ENCODE measurements at places on chromosomes 5 and 9.

GRCh38 chr5:115342590-115343377 is 46.3 kb upstream of the CCDC112 start:
- no peak for DNase-seq

DNA sequence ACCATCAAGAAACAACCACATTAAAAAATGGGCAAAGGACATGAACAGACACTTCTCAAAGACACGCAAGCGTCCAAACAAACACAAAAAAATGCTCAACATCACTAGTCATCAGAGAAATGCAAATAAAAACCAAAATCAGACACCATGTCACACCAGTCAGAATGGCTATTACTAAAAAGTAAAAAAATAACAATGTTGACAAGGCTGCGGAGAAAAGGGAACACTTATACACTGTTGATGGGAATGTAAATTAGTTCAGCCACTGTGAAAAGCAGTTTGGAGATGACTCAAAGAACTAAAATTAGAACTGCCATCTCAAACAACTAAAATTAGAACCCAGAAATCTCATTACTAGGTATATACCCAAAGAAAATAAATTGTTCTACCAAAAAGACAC is 80.4 kb downstream of the CAAP1 start:
- no peak for DNase-seq

GRCh38 chr9:32735476-32735875 is 47.9 kb upstream of the TMEM215 start:
- no peak for DNase-seq

GRCh38 chr9:85900504-85901201 is 40.3 kb upstream of the NAA35 start:
- no peak for DNase-seq

GRCh38 chr9:125430161-125431011 is 168.8 kb downstream of the GAPVD1 start:
- no peak for DNase-seq

GRCh38 chr9:136881691-136882108 is 4.6 kb upstream of the TRAF2 start:
- no peak for DNase-seq

- no peak for DNase-seq
Observed at GRCh38 chr9:105344283-105344682, 99.8 kb downstream of the SLC44A1 start.

DNA sequence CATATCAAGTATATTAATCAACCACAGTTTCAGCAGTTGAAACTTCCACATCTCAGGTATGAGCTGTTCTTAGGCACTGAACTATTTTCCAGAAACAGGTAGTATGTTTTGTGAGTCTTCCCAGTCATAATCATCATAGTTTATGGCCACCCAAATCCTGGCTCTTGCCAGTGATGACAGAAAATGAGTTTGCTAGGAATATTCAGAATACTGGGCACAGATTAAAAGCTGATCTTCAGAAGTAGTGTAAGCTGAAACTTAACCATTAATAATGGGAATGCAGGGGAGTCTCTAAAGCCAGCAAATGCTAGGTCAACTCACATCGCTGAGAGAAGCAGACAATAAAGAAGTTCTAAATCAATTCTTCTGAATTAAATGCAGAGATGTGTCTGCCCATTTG is 64.5 kb downstream of the PLPP1 start:
- DNase-seq, result no peak

DNA sequence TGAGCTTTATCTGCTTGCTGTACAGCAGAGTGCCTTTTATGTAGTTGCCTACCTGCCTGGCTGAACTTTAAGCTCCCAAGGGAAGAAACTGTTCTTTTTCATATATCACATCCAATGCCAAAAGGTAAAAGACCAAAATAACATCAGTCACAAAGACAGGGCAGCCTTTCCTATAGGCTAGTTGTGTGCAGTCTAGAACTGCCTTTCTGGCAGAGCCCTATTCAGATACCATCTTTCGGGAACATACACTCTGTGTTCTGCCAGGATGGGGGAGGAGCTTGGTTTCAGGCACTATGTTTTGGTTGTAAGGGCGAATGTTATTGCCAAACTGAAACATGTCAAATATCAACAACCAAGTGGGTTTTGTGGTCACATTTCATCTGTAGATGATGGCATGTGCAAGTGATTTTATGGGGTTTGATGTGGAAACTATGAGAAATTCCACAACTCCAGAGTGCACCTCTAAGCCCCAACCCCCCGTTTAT is 314.5 kb downstream of the ADGRV1 start:
- DNase-seq, result no peak

- no peak for DNase-seq
Observed at GRCh38 chr5:73154208-73155006, 18.6 kb upstream of the TMEM174 start.

DNA sequence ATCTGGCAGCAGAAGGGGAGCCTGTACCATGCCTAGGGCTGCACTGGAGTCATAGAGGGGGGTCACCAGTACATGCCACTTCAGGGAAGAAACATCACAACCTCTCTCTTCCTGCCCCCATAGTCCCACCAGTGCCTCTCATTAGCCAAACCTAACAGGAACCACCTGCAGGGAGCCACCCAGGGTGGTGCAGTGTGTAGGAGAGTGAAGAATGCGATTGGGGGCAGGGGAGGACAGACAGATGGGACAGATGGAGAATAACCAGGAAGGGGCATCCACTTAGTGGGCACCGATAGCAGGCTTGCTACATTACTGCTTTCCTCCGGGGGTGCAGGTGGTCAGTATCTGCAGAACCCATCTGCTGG is 19.2 kb downstream of the DAPK1 start:
- peak; percentile 29 for DNase-seq

- DNase-seq, result no peak
Observed at GRCh38 chr5:60687927-60688720, 11.8 kb downstream of the DEPDC1B start.

- no peak for DNase-seq
Observed at GRCh38 chr9:125141251-125141650, 2.1 kb downstream of the SCAI start.

- no peak for DNase-seq
Observed at GRCh38 chr5:91424638-91425436, 41.7 kb upstream of the ARRDC3 start.

- DNase-seq, result no peak
Observed at GRCh38 chr5:102789469-102789868, 34.4 kb downstream of the PAM start.

GRCh38 chr5:137808503-137809135 is 54.5 kb upstream of the HNRNPA0 start:
- DNase-seq, result no peak

GRCh38 chr9:112348257-112349007 is 15.0 kb upstream of the PTBP3 start:
- peak; percentile 62 for DNase-seq

DNA sequence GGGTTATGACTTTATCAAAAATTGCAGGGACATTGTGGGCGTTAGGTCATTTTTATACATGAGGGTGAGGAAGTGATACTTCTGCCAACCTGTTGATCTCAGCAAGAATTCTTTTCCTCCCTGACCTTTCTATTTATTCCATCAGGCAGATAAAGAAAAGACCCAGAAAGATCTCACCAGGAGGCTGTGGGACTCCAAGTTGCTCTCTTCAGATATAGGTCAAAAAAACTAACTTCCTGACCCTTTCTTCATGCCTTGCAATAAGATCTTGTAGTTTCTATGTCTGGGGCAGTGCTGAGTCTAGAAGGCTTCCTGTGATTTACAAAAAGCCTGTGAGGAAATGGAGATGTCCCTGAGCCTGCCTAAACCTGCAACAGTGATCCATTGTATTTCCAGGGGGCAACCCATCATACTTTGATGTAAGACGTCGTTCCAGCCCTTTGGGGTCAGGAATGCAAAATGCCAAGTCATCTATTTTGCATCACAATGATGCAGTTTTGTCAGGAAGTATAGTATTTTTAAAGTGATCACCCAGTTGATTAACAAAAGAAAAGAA is 22.0 kb upstream of the PIK3R1 start:
- DNase-seq, result no peak

GRCh38 chr5:136132557-136133221 is at the start of gene SMAD5:
Gene SMAD5, plus strand, starts transcription at chr5:136132845. Its CDS starts 20,916 bp downstream, at chr5:136153761.
- DNase-seq, result peak; percentile 99

- no peak for DNase-seq
Observed at GRCh38 chr5:177183766-177184360, 50.3 kb downstream of the NSD1 start.

GRCh38 chr5:117461966-117462365 is 887.3 kb upstream of the SEMA6A start:
- DNase-seq, result no peak

DNA sequence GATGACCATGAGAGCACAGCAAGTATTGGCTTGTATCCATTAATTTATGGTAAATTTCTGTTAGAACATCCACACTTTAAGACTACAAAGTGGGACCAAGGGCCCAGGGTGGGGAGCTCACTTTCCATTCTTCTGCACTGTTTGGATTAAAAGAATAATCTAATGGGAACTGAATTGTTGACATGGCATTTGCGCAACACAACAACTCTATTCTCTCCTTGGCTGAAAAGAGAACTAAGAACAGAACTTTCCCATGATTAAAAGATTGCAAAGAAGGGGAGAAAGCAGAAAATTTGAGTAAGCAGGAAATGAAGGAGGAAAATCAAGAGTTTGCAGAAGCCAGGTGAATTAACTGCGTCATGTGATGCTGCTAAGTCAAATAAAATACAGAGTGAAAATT is 143.4 kb downstream of the HINT1 start:
- no peak for DNase-seq

DNA sequence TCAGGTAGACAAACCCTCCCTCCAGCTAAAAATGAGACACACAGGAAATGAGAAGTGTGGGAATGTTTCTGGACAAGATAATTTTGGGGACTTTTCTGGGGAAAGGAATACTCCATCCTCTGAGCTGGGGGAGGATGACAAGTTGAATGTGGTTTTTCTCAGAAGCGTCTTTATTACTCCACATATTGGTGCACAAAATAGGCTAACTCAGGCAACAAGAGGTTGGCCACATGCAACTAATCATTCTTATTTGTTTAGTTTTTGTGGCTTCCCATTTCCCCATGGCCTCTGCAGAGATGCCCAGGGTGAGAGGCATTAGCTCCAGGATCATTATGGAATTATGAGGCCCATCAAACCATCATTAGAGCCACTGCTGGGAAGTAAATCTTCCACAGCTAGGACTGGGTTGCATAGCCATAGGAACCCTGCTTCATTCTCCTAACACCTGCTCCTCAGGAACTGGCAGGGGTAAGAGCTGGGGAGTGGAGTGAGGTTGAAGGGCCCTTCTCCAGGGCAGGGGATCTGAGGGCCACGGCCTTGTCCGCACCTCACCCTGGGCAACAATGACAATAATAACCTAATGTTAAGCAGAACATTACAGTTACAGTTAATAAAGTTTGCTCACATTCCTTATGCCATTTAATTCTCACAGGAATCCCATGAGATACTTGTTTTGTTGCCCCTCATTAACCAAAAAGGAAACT is 9.3 kb upstream of the SIL1 start:
- no peak for DNase-seq

- DNase-seq, result no peak
Observed at GRCh38 chr9:32378993-32379729, 5.3 kb upstream of the ACO1 start.

- DNase-seq, result no peak
Observed at GRCh38 chr5:87125766-87126165, 141.9 kb upstream of the RASA1 start.

GRCh38 chr9:20082831-20083230 is 294.0 kb upstream of the SLC24A2 start:
- DNase-seq, result no peak

DNA sequence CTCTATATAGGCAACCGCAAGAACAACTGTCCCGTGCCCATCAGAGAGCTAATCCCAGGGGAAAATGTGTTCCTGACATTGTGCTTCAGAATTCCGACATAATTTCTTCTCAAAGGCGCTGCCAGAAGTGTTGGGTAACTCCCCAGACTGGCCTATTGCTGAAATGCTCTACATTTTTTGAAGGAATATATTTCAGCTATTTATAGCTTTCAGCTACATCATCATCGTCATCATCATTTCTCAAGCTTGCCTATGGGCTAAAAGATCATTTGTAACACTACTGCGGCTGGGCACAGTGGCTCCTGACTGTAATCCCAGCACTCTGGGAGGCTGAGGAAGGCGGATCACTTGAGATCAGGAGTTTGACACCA is 49.7 kb downstream of the MYO10 start:
- no peak for DNase-seq
